Activated T-cell treated with anti-CD3 and anti-CD28 coated beads, Interleukin-2, amount 50 U/mL, for 24 hours (primary cell): ENCODE measurements at places on chromosomes 7 and 10.

DNA sequence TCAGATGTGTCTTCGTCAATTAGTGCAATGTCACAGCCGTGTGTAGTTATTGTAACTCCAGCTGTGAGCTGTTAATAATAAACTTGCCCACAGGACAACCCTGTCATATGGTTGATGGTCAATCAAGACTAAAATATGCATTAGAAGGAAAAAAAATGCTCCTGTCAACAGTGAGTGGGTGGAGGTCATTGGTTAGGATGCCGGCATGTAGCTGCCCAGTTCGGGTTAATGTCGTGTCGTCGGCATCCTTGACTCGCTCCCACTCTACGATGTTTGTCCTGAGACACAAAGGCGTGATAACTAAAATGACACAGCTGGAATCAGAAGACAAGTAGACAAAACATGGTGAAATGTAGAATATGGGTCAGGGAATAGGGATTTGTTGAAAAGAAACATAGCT is 442.8 kb upstream of the NPVF start:
- H3K27ac ChIP-seq: no peak overlapping the region
- peaks cover 2% of the 10 kb centered on the region for H3K27me3 ChIP-seq
- no peak for DNase-seq
- H3K4me1 ChIP-seq: no peaks in the 10 kb centered on the region

GRCh38 chr7:73647725-73648592 is 19.7 kb upstream of the VPS37D start:
- DNase-seq: peak; percentile 61
- peaks cover 78% of the 10 kb centered on the region for H3K27me3 ChIP-seq
- no peak overlapping the region for H3K27ac ChIP-seq
- peak overlapping the region; percentile 39 for H3K4me3 ChIP-seq

DNA sequence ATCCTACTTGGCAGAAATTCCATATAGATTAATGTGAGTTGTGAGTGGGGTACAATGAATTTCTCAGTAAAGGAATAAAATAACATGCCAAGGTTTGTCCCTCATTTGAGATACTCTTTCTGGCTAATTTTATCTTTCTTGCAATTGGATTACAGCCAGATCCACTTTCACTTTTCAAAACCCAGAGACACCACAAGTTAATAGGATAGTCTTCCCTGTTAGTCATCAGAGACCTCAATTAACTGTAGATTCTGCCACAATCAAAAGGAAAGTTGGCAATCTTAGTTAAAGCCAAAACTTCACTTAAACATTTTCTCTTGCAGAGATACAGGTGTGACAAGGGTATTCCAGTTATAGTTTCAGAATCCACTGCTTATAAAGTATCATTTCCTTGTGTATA is 91.4 kb upstream of the PHYHIPL start:
- no peak overlapping the region for H3K27ac ChIP-seq
- DNase-seq: no peak
- no peaks in the 10 kb centered on the region for H3K27me3 ChIP-seq
- no peaks in the 10 kb centered on the region for H3K4me1 ChIP-seq
- no peaks in the 10 kb centered on the region for H3K36me3 ChIP-seq

GRCh38 chr7:127758845-127759244 is 106.9 kb downstream of the SND1 start:
- H3K27ac ChIP-seq: no peak overlapping the region
- H3K36me3 ChIP-seq: peaks cover 41% of the 10 kb centered on the region
- DNase-seq: no peak
- H3K4me3 ChIP-seq: no peak overlapping the region
- H3K27me3 ChIP-seq: no peaks in the 10 kb centered on the region

DNA sequence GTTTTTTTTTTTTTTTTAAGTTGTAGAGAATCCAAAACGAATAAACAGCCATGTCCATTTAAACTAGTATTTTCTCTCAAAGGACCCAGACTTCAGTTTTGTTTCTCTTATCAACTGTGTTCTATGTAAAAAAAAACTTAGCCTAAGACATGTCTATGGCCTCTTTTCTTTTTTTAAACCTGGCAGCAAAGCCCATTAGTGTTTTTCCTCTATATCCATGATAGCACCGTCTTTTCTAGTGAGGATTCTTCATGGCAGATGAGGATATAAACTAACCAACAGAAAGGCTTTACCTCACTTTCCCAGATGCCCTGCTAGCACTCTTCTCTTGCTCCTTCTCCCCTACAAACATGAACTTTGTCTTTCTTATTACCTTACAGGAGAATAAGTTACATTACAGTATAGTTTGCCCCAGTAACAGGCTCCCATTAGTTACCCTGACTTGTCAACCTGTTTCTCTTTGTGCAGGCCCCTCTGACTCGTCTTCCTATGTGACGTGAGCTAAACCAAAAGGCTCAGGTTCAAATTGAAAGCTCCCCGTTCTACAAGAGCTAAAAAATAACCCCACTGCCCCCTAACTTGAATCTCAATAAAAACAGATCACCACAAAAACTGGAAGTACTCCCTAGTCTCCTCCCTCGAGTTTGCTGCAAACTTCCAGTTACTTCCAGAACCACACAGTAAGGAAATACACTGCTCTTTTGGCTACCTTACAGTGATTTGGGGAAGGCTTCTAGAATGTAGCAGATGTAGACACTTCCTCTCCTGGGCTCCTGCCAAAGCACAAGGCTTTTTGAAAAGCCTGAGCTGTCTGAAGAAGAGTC is 20.1 kb downstream of the P4HA1 start:
- H3K27me3 ChIP-seq: no peaks in the 10 kb centered on the region
- H3K27ac ChIP-seq: peak overlapping the region; percentile 83
